ENCODE measurements at places on chromosomes 7 and 10.

DNA sequence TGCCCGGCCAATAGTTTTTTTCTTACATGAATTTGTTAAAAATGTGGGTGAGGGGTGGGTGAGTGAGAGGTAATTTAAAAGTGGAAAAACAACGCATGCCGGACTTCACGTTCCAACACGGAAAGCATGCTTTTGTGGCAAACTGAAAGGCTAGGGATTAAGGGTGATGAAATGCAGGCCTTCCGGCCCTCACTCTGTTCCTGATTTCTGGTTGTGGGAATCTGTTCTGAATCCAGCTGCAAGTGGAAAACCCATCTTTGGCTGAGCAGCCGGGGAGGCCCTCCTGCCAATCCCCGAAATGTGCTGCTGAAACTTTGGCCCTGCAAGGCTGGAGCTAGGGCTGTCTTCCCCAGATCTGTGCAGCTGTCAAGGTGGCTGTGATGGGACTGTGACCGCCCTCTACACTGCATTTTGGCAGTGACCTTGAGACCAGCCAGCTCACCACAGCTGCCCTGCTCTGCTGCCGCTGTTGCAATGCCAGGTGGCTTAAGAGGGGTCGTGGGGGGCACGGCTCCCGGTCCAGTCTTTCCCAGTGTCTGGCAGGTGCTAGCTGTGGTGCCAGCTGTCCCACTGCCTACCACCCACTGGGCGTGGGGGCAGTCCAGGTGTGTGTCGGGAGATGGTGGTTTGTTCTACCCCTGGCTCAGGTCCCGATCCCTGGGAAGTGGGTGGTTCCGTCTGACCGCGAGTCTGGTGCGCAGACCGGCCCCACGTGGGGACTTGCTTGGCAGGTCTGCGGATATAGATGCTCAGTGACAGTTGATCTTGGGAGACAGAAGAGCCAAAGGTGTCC, 39.0 kb downstream of the TET1 start:
- no peak for DNase-seq

DNA sequence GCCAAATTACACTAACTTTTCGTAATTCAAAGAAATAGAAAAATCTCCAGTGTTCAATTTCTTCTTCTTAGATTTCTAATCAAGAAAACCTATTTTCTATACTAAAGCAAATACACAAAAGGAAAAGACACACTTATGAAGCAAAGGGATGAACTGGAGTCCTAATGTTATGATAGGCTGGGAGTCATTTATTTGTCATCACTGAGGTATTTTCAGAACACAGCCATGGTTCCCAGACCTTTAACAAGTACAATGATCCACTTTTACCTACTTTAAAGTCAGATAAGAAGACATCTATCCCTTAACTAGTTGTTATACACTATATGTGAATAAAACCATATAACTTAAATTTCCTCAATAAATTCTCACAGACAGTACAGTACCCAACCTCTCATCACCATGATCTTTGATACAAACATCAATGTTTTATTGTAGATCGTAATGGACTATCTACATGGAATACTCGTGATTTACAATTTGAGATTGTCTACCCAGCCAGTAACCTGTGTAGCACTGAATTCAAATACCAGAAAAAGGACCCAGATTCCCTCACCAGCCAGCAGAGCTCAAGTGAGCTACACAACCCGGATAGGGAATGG, 12.5 kb downstream of the ASNS start:
- no peak for DNase-seq

DNA sequence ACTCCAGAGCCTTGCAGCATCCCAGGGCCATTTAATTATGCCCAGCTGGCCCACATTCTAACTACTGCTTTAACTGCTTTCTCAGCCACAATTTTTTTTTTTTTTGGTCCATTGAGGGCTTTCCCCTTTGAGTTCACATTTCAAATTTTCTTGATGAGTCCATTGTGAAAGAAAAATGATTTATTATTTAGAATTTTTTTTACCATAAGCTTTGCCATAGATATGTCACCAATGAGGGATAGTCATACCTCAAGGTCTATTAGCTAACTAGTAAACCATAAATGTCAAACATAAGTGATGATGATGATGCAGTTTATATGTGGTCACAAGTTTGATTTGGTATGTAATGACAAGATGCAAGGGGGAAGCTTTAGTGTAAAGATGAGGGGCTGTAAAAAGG, 282.9 kb downstream of the BICC1 start:
- DNase-seq, result no peak

DNA sequence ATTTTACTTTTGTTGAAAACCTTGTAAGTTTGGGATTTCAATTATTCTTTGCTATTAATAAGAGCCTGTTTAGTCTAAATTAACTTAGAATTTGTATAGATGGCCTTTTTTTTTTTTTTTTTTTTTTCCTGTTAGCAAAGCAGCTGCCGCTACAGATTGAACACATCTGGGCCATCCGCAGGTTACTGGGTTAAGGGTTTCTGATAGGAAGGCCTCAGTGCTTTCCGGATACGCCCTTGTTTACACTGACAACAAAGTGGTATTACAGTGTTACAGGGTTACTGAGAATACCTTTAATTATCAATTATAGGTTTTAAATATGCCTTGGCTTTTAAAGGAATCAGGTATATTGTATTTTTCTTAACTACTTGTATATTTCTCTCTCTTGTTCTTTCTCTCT, 76.8 kb downstream of the PTN start:
- no peak for DNase-seq

DNA sequence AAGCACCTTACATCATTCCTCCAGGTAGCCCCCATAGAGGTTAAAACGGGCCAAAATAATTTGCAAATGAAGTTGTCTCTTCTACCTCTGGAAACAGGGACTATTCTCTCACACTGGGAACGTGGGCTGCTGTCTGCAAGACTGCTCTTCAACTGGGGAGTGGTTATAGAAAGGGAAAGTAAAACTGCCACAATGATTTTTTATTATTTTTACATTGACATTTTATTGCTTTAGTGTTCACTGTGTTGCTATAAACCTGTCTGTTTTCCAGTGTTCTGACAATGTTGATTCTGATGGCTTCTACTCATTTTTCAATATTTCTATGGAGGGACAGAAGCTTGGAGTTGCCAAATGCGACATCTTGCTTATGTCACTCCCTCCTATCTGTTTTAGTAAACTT, 115.1 kb upstream of the ANTXRL start:
- no peak for DNase-seq

DNA sequence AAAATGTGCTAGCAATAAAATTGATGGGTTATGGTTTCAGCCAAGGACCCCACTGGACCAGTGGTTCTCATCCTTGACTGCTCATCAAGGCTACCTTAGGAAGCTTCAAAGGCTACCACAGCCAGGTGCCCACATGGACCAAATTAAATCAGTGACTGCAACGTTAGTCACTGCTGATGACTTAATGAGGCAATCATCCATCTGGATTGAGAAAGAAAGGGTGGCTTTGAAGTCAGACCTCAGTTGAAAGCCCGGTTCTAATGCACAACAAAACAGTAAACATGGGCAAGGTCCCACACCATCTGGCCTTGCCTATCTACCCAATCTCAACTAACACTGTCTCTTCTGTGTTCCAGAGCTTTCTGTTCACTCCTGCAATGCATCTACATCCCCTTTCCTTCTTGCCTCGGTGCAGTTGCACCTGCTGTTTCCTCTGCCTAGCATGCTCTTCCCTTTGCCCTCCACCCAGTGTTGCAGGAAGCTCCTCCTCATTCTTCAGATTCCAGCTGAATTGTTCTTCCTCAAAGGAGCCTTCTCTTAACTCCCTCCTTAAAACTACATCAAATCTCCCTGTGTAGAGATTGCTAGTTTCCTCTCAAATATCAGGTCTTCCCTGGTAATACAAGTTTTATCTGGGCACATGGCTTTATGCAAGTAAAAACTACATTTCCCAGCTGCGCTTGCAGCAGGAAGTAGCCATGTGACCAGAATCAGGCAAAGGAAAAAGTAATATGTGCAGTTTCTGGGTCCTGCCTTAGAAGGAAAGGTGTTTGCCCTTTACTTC, 10.3 kb upstream of the KCNK18 start:
- DNase-seq, result no peak

DNA sequence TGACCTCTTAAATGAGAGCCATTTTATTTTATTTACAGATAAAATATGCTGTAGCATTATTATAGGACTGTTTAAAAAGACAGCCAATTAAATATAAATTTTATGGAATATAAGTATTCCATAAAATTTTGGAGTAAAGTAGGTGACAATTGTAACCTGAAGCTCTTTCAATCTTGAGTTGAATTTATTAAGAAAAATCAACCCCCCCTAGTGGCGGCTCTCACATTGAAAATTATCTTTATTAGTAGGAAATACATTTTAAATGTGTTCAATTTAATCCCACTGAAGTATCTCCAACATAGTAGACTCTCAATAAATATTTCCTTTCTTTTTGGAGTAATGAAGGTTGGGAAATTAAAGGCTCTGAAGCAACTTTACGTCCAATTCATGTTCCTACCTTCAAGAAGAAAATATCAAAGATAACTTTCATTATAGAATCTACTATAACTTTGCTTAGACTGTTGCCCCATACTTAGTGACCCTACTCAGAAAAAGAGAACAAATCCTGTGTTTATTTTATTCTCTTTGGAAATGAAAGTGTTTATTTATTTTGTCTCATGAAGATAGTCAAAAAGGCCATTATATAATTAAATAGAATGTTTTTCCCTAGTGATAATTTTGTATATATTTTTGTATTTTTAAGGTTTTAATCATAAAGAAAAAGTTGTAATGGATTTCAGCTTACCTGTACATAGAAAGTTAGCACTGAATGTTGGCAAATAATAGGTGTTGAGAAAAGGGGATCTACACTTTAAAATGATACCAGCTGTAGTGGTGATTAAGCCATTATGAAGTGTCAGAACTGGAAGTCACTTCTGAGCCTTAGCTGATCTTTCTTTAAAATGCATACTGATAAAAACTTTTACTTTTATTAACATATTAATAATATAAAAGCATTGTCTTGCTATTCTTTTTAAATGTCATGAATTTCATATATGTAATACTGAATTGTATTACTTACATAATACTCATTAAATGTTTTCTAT, 3.3 kb downstream of the AHR start:
- no peak for DNase-seq

GRCh38 chr7:13031468-13031867, 344.0 kb downstream of the ARL4A start:
- no peak for DNase-seq

- no peak for DNase-seq
Measured at GRCh38 chr7:19851504-19851903, 78.1 kb upstream of the TMEM196 start.

DNA sequence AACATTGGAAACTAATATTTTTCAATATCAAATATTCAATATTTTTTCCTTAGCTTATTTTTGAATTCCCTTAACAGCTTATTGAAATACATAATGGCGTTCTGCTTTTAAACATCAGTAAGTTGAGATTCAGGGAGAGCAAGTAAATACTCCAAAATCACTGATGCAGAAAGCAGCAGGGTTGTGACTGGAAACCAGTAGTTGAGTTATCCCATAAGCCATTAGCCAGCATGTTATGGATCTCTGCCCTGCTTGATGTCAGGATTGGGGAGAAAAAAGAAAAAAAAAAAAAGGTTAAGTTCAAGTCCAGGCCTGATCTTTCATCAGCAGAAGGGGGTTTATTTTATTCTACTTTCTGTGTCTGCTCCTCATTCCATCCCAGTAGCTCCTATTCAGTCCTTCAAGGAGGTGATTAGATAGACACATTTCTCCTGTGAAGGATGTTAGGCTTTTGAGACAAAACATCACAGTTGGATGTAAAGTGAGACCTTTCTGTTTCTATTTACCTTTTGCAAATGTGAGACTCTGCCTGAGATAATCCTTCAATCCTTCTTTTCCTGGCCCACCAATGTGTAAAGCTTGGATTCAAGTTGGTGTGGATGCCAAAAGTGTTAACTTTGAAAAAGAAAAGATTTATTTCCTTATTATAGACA, 110.9 kb upstream of the HDAC9 start:
- DNase-seq, result no peak

DNA sequence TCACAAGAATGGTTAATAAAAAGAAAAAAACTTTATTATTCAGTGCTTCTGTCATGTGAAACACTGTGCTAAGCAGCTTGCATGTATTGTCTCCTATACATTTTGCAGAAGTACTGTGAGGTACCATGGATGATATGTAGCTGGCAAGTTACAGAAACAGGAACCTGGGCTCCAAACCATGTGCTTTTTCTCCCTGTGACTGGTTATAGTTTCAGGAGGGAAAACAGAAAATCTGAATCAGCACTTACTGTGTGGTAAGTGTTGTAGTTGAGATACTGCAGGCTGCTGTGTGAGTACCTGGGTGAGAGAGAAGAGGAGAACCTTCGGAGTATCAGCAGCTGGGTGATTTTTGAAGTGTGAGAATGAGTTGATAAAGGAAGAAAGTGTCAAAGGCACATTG, 285.0 kb downstream of the SUGCT start:
- DNase-seq, result no peak

- no peak for DNase-seq
Measured at GRCh38 chr10:33336582-33337325, 2.3 kb upstream of the NRP1 start.

GRCh38 chr7:101940830-101941229, 123.4 kb downstream of the CUX1 start:
- DNase-seq, result no peak

DNA sequence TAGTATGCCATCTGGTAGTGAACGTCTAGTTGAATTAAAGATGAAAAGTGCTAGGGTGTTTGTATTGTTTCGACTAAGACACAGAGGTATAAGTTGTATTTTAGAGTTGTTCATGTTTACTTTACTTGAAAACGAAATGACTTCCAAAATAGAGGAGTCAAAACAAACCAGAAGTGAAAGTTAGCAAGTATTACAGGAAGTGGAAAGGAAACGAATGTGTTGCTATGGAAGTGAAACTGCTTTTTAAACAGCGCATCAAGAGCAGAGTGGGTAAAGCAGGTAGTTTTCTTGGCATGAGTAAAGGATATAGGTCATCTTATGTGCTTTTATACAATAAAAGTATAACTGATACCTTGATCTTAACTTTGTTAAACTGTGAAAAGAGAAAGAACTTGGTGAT, 20.0 kb upstream of the GALNTL5 start:
- no peak for DNase-seq

Measured in stimulated activated CD8-positive, alpha-beta memory T cell treated with anti-CD3 and anti-CD28 coated beads, Interleukin-2, amount 100 ng/mL, for 1 hour (primary cell).